Inflammatory macrophage treated with lipopolysaccharide for 4 hours (primary cell): ENCODE measurements at places on chromosomes 4 and X.

DNA sequence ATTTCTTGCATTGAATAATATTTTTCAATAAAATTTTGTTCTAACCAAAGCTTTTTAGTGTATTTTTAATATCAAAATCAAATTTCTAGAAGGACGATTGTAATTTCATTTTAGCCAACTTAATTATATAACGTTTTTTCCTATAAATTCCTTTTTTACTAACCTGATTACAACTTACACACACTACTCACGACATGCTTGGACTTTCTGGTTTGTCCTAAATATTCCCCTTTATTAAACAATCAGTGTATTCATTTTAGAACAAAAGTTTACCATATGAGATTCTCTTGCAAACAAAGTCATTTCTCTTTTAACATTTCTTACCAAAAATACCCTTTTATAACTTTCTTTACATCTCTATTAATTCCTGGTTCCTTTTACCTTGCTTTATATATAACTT is 173.7 kb downstream of the PWWP3B start:
- no peak for DNase-seq

DNA sequence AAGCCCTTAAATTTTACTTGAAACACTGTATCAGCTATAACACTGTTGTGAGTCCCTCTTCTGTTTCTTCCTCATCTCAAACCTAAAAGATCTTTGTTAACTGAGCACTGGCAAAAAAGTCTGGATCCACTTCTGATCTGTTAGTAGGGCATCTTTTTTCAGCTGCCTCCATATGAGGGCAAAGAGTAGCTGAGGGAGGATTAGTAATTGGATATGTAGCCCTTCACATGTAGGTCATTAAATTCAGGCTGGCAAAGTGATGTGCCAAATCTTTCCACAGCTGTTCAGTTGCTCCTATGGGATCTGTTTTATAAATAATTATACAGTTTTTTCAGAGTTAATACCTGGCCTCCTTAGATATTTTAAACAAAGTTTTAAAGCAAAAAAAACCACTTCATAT is 1.1 kb upstream of the TRMT10A start:
- DNase-seq: no peak

DNA sequence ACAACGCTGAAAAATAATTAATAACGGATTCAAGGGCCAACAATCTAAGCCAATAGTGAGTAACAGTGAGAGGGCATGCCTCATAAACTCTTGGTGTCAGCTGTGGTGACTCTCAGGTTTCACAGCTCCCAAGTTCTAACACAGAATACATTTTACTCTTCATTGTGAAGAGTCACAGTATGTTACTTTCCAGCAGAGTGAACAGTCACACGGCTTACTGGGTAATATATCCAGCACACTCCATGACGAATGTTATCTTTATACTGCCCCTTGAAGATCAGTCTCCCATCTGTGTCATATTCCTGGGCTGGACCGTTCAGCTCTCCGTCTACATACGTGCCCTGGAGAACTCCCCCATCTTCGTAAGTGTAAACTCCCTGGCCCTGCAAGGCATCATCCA is 23.1 kb downstream of the SETD7 start:
- no peak for DNase-seq

DNA sequence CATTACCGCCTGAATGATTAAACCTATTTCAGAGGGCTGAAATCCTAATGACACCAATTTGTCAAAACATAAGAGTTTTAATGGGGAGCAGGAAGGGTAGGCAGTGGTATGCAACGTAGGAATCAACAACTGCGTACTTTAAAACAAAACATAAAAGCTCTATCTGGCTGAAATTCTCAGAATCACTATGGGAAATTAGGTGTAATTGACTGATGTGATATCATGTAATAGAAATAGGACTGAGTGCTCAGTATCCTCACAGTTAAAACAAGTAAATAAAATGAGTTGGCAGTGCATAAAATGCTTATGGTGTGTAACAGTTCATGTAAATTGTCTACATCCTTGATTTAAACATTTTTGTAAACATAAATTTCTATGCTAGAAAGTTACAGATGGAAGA is 13.6 kb upstream of the IGSF1 start:
- no peak for DNase-seq

DNA sequence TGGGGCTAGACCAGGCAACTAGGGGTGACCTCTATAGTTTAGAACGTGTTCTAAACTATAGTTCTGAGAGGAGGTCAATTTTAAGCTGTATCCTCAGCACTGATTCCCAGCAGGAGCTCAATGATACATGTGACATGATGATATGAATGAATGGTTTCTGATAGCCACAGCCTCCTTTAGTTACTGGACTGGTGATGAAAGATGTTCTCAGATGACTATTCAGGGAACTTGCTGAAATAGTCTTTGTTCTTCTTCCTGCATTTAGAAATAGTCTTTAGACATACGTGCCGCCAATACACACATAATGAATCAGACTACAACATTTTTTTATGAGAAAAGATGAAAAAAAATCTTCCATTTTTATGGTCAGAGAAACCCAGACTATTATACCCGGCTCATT is 116.3 kb upstream of the TMEM150C start:
- peak; percentile 56 for DNase-seq

DNA sequence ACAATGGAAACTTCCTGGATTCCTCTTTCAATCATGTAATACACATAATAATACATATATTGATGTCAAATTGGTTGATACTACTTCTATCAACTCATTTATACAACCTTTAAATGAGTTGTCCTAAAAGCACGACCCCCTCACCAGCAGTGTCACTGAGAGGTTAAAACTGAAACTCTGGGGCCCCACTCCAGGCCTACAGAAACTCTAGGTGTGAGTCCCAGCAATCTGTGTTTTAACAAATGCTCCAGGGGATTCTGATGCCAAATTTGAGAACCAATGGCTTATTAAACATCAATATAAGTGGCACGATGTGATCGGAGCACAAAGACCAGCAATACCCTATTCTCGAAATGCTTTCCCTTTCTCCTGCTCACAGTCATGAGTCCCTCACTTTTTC is 47.9 kb downstream of the ATP8A1 start:
- no peak for DNase-seq

DNA sequence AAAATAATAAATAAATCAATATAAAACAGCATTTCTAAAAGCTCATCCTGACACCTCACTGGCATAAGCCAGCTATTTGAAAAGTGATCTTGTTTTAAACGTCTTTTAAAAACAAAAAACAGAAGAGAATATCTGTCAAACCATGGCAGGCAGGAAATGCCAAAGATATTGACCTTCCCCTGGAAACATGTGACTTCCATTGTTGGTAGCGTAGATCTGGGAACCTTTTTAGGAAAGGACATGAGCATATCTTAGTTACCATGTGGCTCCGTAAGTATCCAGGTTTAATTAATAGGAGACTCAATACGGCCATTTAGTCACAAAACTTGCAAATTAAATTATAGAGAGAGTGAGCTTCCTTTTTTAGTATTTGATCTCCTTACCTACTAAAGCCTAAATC is 83.0 kb upstream of the KLHL4 start:
- no peak for DNase-seq

- DNase-seq: no peak
Observed at GRCh38 chr4:7898385-7898784, 41.3 kb downstream of the AFAP1 start.

DNA sequence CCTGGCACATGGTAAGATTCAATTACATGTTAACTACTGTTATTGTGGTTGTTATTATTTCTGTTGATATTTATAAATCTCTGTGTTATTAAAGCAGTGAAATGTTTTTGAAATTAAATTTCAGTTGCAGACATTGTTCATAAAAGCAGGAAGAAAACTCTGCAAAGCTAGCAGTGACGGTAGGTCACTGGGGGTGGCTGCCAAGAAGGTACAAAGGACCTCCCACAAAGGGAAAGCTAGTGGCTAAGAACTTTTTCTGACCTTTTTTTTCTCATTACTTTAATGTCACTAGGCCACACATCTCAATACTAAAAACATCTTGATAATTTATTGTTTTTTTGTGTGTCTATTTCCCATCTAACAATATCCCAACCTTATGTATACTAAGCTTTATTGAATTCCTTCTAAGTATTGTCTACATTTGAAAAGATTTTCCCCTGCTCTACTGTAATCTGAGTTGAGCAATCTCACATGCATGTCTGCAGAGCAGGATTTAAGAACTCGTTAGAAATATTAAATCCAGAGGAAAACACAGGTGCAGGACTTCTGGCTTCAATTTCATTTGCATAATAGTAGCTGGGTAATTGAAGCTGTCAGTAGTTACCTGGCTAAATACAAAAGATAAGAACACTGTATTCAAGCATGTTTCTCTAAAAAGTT is 197.3 kb downstream of the CFAP299 start:
- DNase-seq: no peak

- peak; percentile 0 for DNase-seq
Observed at GRCh38 chr4:69640289-69640688, 847 bp upstream of the UGT2A2 start.

DNA sequence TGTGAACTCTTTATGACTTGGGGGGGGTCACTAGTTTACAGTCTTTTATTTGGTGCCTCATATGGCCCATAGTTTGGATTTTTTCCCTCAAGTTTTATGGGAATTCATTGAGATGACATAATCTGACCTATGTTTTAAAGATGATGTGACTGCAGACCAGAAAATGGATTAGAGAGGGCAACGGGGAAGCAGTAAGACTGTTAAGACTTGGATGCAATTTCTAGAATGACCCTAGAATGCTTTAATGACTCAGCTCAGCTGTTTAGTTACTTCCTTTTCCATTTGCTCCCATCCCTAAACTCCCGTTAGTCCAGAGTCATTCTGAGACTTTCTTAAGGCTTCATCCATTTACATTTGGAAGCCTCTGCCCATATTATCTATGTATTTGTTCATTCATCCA is 59.9 kb upstream of the PDGFRA start:
- DNase-seq: peak; percentile 13

GRCh38 chr4:176001151-176002006 is 64.3 kb upstream of the WDR17 start:
- DNase-seq: no peak

DNA sequence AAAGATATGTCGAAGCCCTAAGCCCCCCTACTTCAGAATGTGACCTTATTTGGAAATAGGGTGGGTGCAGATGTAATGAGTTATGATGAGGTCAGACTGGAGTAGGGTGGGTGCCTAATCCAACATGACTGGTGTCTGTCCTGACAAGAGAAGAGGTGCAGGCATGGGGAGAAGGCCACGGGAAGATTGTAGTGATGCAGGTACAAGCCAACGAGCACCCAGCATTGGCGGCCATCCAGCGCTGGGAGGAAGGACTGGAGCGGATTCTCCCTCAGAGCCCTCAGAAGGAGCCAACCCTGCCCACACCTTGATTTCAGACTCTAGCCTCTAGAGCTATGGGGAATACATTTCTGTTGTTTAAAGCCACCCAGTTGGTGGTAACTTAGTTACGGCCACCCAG is 237.2 kb downstream of the EVC2 start:
- DNase-seq: no peak

- no peak for DNase-seq
Observed at GRCh38 chr4:171432536-171432935, 380.7 kb upstream of the GALNTL6 start.

- no peak for DNase-seq
Observed at GRCh38 chrX:39451046-39451445, 646.7 kb downstream of the BCOR start.

DNA sequence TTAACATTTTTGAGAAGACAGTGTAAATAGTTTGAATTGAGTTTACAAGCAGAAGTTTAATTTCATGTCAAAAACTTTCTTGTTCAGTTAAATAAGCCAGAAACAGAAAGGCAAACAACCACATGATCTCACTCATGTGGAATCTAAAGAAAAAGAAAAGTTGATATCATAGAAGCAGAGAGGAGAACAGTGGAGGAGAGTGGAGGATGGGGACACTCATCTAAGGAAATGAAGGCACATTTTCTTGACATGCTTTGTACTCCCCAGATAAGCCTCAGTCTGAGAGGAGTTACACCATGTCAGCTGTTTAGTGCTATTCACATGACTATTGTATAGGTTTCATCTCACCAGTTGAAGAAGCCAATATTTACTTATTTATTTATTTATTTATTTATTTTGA is 13.5 kb downstream of the SNCA start:
- DNase-seq: no peak

GRCh38 chrX:1587161-1587560 is 4.2 kb upstream of the AKAP17A start:
- DNase-seq: no peak

DNA sequence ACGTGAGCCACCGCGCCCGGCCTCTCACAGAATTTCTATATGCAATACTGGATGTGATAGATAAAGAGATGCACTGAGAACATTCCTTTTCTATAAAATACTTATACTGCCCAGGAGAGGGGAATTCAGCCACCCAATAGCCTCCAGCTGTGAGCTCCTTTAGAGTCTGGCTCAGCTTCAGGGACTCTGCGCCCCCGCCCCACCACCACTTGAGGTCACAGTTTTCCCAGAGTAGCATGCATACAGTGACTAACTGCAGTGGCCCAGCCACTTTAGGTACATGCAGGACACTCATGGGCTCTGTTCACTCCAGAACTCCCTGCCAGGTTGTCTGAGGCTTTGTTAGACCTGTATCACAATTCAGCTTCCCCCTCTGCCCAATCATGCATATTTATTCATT is 144.4 kb upstream of the TET2 start:
- no peak for DNase-seq

GRCh38 chrX:20969565-20969964 is 404.7 kb upstream of the CNKSR2 start:
- no peak for DNase-seq

DNA sequence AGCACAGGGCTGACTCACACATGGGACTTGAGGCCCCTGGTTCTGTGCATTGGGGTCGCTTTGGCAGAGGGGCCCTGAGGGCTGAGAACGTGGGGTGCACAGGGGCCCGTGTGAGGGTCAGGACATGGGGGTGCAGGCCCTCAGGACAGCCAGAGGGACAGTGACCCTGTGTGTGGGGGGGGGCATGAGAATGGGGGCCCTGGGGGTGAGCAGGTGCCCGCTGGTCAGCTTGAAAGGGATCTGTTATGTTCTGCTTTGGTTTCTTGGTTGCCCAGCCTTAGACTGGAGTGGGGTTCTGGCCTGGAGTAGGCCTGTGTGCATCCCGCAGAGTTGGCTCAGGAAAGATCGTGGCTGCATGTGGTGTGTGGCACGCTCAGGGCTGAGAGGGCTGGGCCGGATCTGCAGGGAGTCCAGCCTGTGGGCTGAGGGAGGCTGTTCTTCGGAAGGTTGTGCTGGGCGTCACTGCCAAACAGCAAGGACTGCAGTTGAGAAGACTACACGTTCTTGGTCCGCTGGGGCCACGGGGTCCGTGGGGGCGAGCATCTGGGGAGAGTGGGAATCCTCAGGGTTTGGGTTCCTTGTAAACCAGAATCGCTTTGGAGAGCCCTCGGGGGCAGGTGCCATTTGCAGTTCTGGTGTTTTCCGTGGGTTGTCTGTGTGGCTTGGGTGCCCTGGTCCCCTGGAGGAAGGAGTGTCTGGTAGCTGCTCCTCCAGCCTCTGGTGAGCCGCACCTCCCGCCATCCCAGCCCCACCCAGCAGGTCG is 15.2 kb upstream of the UVSSA start:
- no peak for DNase-seq

- no peak for DNase-seq
Observed at GRCh38 chr4:1958276-1959103, 50.3 kb downstream of the NELFA start.
